Cardiac muscle cell (in vitro differentiated cells and primary cell): ENCODE measurements at places on chromosomes 12 and 14.

GRCh38 chr12:4244868-4245267 is 28.7 kb upstream of the CCND2 start:
- DNase-seq, result no peak

DNA sequence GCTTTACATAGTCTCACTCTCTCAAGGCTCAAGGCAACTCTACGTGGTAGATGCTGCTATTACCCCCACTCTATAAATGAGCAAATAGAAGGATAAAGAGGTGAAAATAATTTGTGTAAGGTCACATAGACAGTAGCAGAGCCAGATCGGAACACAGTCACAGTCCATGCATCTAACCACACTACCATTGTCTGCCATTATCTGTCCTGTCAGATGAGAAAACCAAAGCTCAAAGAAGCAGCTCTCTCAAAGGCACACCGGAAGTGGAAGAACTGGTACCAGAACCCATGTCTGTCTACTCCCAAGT is 134.4 kb upstream of the NUDT4 start:
- no peak for DNase-seq

GRCh38 chr12:1918081-1918883 is at the start of gene CACNA2D4:
CACNA2D4 (minus strand) TSS chr12:1918652; CDS start chr12:1918473, 179 bp downstream.
- no peak for DNase-seq

DNA sequence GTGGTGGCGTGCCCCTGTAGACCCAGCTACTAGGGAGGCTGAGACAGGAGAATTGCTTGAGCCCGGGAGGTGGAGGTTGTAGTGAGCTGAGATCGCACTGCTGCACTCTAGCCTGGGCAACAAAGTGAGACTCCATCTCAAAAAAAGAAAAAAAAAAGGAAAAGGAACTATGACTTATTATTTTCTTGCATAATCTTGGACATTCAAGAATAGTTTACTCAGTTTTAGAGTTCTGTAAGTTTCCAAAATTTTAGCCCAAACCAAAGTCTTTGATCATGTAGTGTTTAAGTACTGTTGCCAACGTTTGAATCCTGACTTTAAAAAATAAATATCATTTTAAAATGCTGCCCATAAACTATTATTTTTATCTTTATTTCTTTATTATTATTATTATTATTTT is 6.2 kb downstream of the PSMA6 start:
- DNase-seq, result no peak

DNA sequence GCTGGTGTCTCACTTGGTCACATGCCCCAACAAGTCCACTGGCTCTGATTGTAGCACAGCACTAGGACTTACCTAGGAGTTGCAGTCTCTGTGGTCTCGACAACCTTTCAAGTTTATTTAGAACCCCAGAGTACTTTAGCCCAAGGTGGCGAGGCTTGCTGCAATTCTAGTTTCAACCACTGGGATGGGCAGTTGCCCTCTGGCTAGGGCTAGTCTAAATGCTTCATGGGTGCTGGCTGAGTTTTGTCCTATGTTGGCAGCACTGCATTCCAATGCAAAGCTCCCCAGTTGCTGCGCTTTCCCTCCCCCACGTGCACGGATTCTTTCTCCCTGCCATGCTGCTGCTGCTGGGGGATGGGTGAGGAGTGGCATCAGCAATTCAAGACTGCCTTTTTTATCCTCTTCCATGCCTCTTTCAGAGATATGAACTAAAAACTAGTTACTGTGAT is 207.9 kb downstream of the SYNE2 start:
- peak; percentile 34 for DNase-seq

DNA sequence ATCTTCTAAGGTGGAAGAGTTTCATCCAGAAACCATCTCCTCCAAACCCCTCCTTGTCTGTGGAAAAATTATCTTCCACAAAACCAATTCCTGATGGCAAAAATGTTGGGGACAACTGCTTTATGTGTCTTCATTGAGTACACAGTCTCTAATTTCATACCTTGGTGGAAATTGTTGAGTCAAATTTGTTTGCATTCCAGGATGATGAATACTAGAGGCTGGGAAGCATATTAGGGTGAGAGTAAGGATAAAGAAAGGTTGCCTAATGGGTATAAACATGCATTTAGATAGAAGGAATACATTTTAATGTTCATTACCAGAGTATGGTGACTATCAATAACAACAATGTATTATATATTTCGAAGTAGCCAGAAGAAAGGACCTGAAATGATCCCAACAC is 98.2 kb downstream of the C12orf42 start:
- DNase-seq, result no peak

GRCh38 chr12:62882696-62883095 is 52.3 kb downstream of the PPM1H start:
- no peak for DNase-seq

- DNase-seq, result peak; percentile 60
Observed at GRCh38 chr14:90658541-90658967, 157.7 kb downstream of the TTC7B start.

- peak; percentile 24 for DNase-seq
Observed at GRCh38 chr12:109112720-109113465, 3.5 kb upstream of the ACACB start.

- DNase-seq, result no peak
Observed at GRCh38 chr14:23613242-23614070, 22.7 kb upstream of the DHRS2 start.

GRCh38 chr14:26113911-26114640 is 483.8 kb downstream of the NOVA1 start:
- no peak for DNase-seq
